ENCODE measurements at places on chromosomes 4 and X.

DNA sequence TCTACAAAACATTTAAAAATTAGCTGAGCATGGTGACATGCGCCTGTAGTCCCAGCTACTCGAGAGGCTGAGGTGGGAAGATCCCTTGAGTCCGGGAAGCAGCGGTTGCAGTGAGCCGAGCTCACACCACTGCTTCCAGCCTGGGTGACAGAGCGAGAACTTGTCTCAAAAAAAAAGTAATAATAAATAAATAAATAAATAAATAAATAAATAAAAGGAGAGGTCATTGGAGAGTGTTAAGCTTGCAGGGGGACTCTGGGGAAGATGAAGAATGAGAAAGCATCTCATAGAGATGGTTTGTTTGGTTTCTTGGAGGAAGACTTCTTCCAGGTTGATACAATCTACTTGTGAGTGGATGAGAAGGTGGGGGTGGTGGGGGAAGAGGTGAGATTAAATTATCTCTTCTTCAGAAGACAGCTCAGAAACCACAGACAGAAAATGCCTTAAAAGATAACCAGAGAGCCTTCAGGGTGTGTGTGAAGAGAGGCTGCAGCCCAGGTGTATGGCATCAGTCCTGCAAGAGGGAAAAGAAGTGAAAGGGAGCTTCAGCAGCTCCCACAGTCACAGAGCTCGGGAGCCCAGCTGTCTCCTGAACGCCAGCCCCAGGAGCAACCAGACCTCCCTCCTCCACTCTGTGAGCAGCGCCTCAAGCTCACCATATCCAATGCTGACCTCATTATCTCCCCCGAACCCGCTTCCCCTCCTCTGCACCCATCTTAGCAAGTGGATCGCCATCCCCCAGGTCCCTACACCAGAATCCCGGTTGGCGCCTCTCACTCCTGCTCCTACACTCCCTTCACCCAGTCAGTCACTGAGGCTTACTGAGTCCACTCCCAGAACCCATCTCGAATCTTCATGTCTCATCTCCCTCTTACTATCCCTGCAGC lies 48.2 kb downstream of the RBM47 start:
- no peak overlapping the region for H3K27ac ChIP-seq
- H3K4me3 ChIP-seq = no peak overlapping the region
- H3K36me3 ChIP-seq = no peaks in the 10 kb centered on the region
- DNase-seq = no peak
- H3K4me1 ChIP-seq = no peaks in the 10 kb centered on the region
- no peaks in the 10 kb centered on the region for H3K27me3 ChIP-seq

- no peaks in the 10 kb centered on the region for H3K4me1 ChIP-seq
- H3K36me3 ChIP-seq = no peaks in the 10 kb centered on the region
- no peak overlapping the region for H3K27ac ChIP-seq
- H3K4me3 ChIP-seq = no peak overlapping the region
- no peaks in the 10 kb centered on the region for H3K27me3 ChIP-seq
These were observed 404.1 kb downstream of the AFF2 start for GRCh38 chrX:148904421-148905111.

- no peaks in the 10 kb centered on the region for H3K4me1 ChIP-seq
- no peak overlapping the region for H3K27ac ChIP-seq
- no peaks in the 10 kb centered on the region for H3K36me3 ChIP-seq
- no peak for DNase-seq
These were observed 30.2 kb downstream of the SMIM14 start for GRCh38 chr4:39608451-39608850.

DNA sequence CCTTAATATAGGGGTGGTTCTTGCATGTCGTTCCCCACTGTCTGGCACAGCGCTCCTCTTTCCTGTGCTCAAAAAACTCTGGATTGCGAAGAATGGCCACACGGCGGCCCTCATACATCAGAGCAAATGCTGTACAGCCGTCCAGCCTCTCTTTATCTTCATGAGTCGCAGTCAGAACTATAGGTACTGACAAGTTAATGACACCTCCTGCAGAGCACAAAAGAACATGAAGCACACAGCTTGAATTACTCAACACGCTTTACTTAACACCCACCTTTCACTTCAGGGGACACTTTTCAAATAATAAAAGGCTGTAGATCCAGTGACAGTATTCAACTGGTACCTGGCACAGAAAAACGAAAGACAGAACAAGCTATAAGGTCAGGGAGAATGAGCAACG lies 65.3 kb downstream of the PAPSS1 start:
- DNase-seq = no peak
- H3K27ac ChIP-seq = no peak overlapping the region
- no peak overlapping the region for H3K4me3 ChIP-seq

DNA sequence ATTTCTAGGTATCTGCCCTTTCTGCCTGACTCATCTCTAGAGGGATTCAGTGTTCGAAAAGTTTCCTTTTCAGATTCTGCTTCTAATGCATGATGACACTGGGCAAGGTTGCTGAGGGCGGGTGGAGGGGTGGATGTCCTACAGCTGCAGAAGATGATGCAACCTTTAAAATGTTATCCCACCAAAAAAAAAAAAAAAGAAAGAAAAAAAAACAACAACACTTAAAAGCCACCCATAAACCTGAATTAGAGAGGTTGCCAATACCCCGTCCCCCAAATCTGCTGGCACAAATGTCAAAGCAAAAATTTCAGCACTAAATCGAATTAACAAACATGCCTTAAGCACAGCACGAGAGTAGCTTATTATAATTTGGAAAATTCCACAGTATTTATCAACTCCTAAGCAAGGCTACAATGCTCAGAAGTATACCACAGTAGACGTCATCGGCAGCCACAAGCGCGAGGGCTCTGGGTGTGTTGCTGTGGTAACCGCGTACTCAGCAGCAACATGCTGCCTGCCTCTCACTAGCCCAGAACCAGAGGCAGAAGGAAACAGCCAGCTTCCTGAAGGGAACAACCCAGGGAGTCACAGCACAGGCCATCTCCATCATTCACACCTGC lies 167.5 kb upstream of the MAP3K15 start:
- H3K4me1 ChIP-seq = peaks cover 37% of the 10 kb centered on the region
- peak; percentile 62 for DNase-seq
- no peaks in the 10 kb centered on the region for H3K27me3 ChIP-seq

GRCh38 chrX:30910124-30910860 lies 21.2 kb upstream of the TAB3 start:
- no peak for DNase-seq
- no peak overlapping the region for H3K27ac ChIP-seq
- H3K4me1 ChIP-seq = no peaks in the 10 kb centered on the region
- no peak overlapping the region for H3K4me3 ChIP-seq

DNA sequence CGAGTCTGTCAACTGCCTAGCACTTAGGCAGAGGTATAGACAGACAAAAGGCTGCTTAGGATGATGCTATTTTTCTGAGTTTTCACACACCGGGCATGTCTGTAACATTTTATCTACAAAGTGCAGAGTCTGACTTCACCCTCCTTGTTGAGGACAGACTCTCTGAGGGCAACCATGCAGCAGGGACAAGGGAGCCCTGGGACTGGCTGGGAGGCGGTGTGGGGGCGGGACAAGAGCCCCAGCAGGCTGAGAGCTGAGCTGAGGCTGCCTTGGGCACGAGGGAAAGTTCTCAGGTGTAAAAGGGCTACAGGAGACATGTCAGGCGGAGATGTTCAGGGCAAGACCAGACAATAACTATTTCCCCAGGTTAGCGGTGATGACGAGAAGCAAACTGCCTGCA lies 81.6 kb downstream of the GATB start:
- no peaks in the 10 kb centered on the region for H3K4me1 ChIP-seq
- H3K27me3 ChIP-seq = no peaks in the 10 kb centered on the region
- H3K27ac ChIP-seq = no peak overlapping the region
- no peaks in the 10 kb centered on the region for H3K36me3 ChIP-seq
- no peak overlapping the region for H3K4me3 ChIP-seq

GRCh38 chr4:25133132-25133531 lies 27.1 kb downstream of the SEPSECS start:
- peaks cover 4% of the 10 kb centered on the region for H3K36me3 ChIP-seq
- no peak for DNase-seq
- H3K4me1 ChIP-seq = no peaks in the 10 kb centered on the region
- H3K4me3 ChIP-seq = no peak overlapping the region
- H3K27ac ChIP-seq = no peak overlapping the region
- no peaks in the 10 kb centered on the region for H3K27me3 ChIP-seq

GRCh38 chrX:108091878-108092291 lies 307 bp downstream of the ATG4A start:
- no peaks in the 10 kb centered on the region for H3K4me1 ChIP-seq
- H3K27ac ChIP-seq = peak overlapping the region; percentile 88

GRCh38 chr4:86294883-86295282 lies 65.0 kb downstream of the MAPK10 start:
- DNase-seq = no peak
- no peak overlapping the region for H3K27ac ChIP-seq
- no peaks in the 10 kb centered on the region for H3K27me3 ChIP-seq
- no peaks in the 10 kb centered on the region for H3K4me1 ChIP-seq
- H3K36me3 ChIP-seq = no peaks in the 10 kb centered on the region

DNA sequence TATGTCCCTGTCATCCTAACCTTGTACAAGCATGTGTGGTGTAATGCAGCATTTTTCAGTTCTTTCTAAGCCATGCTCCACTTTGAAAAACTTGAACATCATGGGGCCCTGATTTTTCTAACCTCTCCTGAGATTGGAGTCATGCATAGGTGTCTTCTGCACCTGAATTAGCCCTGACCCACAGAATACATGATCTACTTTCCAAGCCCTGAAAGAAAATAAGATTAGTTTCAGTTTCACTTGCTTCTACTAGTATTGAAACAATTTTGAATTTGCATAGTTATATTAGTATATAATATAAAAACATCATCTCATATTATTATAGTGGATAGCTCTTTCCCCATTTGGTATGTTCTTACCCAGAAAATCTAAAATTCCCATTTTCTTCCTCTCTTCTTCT lies 178.2 kb downstream of the HS3ST1 start:
- no peak for DNase-seq
- no peaks in the 10 kb centered on the region for H3K36me3 ChIP-seq
- no peaks in the 10 kb centered on the region for H3K4me1 ChIP-seq
- H3K27ac ChIP-seq = no peak overlapping the region
- no peak overlapping the region for H3K4me3 ChIP-seq
- H3K27me3 ChIP-seq = no peaks in the 10 kb centered on the region

DNA sequence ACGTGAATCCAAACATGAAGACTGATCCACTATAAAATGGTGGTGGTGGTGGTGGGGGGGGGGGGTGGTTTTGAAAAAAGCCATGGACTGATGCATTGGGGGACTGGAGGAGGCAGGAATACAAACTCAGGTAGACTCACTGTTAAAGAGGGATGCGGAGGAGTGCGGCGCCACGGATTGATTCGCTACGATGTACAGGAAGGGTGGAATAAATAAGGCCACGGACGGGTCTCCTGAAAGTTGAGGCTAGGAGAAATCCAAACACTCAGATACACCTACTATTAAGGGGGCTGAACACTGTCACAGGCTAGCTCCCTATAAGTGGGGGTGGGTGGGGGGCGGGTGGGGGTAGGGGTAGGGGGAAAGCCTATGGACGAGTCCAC lies 591 bp downstream of the ELK1 start:
- peak overlapping the region; percentile 43 for H3K4me3 ChIP-seq
- peaks cover 16% of the 10 kb centered on the region for H3K4me1 ChIP-seq
- H3K27ac ChIP-seq = peak overlapping the region; percentile 85
- H3K36me3 ChIP-seq = peaks cover under 1% of the 10 kb centered on the region

GRCh38 chrX:136453771-136454170 lies 34.0 kb upstream of the BRS3 start:
- DNase-seq = no peak
- H3K4me3 ChIP-seq = no peak overlapping the region
- H3K36me3 ChIP-seq = no peaks in the 10 kb centered on the region
- H3K27me3 ChIP-seq = no peaks in the 10 kb centered on the region

GRCh38 chrX:65595460-65595876 lies 60.9 kb upstream of the LAS1L start:
- H3K27ac ChIP-seq = peak overlapping the region; percentile 74
- peaks cover 41% of the 10 kb centered on the region for H3K4me1 ChIP-seq
- no peaks in the 10 kb centered on the region for H3K36me3 ChIP-seq
- no peaks in the 10 kb centered on the region for H3K27me3 ChIP-seq

DNA sequence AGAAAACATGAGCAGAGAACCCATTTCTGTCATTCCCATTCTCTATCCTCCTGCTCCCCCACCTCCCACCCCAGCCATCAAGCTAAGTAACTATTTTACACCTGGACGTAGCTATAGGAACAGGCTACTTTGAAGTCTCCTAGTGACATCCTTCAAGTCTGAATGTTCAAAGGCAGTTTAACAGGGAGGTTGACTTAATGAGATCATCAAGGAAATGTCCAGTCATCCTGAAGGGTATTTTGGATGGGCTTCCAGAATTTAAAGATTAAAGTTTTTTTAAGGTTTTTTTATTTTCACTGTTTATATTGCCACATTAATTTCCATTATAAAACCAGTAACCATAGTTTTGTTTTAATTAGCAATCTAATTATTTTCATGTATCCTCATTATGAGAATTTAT lies 41.1 kb downstream of the HPF1 start:
- no peaks in the 10 kb centered on the region for H3K27me3 ChIP-seq
- DNase-seq = no peak
- H3K36me3 ChIP-seq = peaks cover 16% of the 10 kb centered on the region
- H3K4me1 ChIP-seq = no peaks in the 10 kb centered on the region
- no peak overlapping the region for H3K4me3 ChIP-seq

DNA sequence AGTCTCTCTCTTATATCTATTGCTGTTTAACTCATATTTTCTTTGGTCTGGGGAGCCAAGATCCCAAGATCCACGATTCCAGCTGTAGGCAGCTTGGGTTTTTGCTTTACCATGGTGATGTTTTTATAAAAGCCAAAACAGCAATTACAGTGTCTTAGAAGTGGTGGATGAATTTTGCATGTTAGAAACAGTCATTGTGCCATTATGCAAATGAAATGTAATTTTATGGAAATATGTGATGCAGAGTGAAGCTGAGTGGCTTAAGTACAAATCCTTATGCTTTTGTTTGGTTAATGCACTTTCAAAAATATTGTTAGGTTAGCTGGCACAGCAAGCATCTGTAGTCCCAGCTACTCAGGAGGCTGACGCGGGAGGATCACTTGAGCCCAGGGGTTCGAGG lies 32.8 kb upstream of the PTTG2 start:
- H3K27me3 ChIP-seq = no peaks in the 10 kb centered on the region
- no peak for DNase-seq
- H3K4me1 ChIP-seq = peaks cover 11% of the 10 kb centered on the region
- peaks cover 6% of the 10 kb centered on the region for H3K36me3 ChIP-seq

DNA sequence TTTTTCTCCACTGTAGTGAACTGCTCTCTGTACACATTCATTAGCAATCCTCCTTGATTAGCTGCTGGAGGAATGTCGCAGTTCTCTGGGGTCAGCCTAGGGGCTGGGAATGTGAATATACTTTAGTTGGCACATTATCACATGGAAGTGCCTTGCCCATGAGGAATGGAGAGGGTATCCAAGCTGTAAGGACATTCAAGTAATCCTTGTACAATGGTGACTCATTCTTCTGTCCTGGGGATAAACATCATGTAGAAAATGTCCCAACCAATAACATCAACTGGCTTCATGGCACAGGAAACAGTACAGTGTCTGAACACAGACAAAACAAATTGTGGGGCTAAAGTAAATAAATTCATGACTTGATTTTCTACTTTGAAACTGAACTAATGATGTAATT lies 147.1 kb downstream of the GLRA2 start:
- no peak overlapping the region for H3K27ac ChIP-seq
- no peak for DNase-seq
- H3K27me3 ChIP-seq = no peaks in the 10 kb centered on the region
- no peaks in the 10 kb centered on the region for H3K4me1 ChIP-seq
- H3K36me3 ChIP-seq = no peaks in the 10 kb centered on the region
- H3K4me3 ChIP-seq = no peak overlapping the region
